Large intestine (tissue), 12 donors: ENCODE measurements at places on chromosomes 3 and 15. TPM values are rescaled to one million over a fixed set of nuclear protein-coding genes. Genes with fewer than 3 reads are reported as not detected.

Gene OR5H1
- polyA plus RNA-seq = not detected

Gene TUSC7
- polyA plus RNA-seq = not detected

Gene DMXL2
- polyA plus RNA-seq = 66.9 TPM

Gene MEGF11
- polyA plus RNA-seq = 0.66 TPM

Gene GPR62
- 0.18 TPM for polyA plus RNA-seq

Gene CELF6
- 11.9 TPM for polyA plus RNA-seq

Gene ZIC1
- polyA plus RNA-seq = 0.01 TPM

Gene TRIM71
- 3.6 TPM for polyA plus RNA-seq

Gene PHLDB2
- polyA plus RNA-seq = 22.2 TPM

Gene IQCF6
- not detected for polyA plus RNA-seq

Gene SYNPR
- 0.87 TPM for polyA plus RNA-seq

Gene CDC25A
- 5.3 TPM for polyA plus RNA-seq

Gene ADAMTS7
- polyA plus RNA-seq = 10.6 TPM

Gene SLC28A1
- polyA plus RNA-seq = 33.1 TPM

Gene HCLS1
- 16.4 TPM for polyA plus RNA-seq

Gene PIF1
- 7.2 TPM for polyA plus RNA-seq

Gene CPNE9
- polyA plus RNA-seq = 0.73 TPM

Gene LIPH
- 6.9 TPM for polyA plus RNA-seq

Gene ANKUB1
- 0.12 TPM for polyA plus RNA-seq

Gene KIF9
- 11.2 TPM for polyA plus RNA-seq

Gene TRPM1
- polyA plus RNA-seq = not detected

Gene SLC4A7
- polyA plus RNA-seq = 24.6 TPM

Gene PRICKLE2
- 10.5 TPM for polyA plus RNA-seq

Gene ADGRG7
- 56.1 TPM for polyA plus RNA-seq

Gene CIB2
- polyA plus RNA-seq = 151 TPM

Gene DNAH1
- polyA plus RNA-seq = 22.9 TPM

Gene GAP43
- 39.3 TPM for polyA plus RNA-seq

Gene GOLGA6A
- polyA plus RNA-seq = 0.15 TPM

Gene TNFSF10
- 124 TPM for polyA plus RNA-seq

Gene C3orf20
- polyA plus RNA-seq = not detected

Gene HTR3E
- 0.03 TPM for polyA plus RNA-seq

Gene SLC51B
- 20.2 TPM for polyA plus RNA-seq

Gene ASB14
- polyA plus RNA-seq = 0.78 TPM

Gene TMEM45A
- 10.6 TPM for polyA plus RNA-seq

Gene SCAANT1
- polyA plus RNA-seq = 1.8 TPM

Gene TARS3
- polyA plus RNA-seq = 19.8 TPM

Gene GOLGA8G
- polyA plus RNA-seq = not detected

Gene TIMP4
- 0.91 TPM for polyA plus RNA-seq

Gene ADAMTSL3
- 8.0 TPM for polyA plus RNA-seq

Gene ADCY5
- 10.6 TPM for polyA plus RNA-seq

Gene GOLGA8Q
- polyA plus RNA-seq = 1.4 TPM

Gene SKOR1
- 0.28 TPM for polyA plus RNA-seq

Gene AGBL1
- 0.04 TPM for polyA plus RNA-seq

Gene CIDEC
- polyA plus RNA-seq = 35.6 TPM

Gene MUSTN1
- polyA plus RNA-seq = 2.8 TPM

Gene CLRN1
- polyA plus RNA-seq = 8.7 TPM

Gene SLC22A14
- 0.13 TPM for polyA plus RNA-seq

Gene WDR93
- 0.30 TPM for polyA plus RNA-seq

Gene PSMD6
- 71.5 TPM for polyA plus RNA-seq
